ENCODE measurements at places on chromosomes 1 and 21.
A peak's percentile ranks its signal among the peaks of the same experiment; 100 is the strongest.

GRCh38 chr1:151832318-151832980 is 847 bp upstream of the RORC start:
- DNase-seq = no peak

- no peak for DNase-seq
Observed at GRCh38 chr1:163047951-163048659, 21.1 kb upstream of the RGS4 start.

- DNase-seq = no peak
Observed at GRCh38 chr1:222394224-222394623, 153.7 kb downstream of the HHIPL2 start.

DNA sequence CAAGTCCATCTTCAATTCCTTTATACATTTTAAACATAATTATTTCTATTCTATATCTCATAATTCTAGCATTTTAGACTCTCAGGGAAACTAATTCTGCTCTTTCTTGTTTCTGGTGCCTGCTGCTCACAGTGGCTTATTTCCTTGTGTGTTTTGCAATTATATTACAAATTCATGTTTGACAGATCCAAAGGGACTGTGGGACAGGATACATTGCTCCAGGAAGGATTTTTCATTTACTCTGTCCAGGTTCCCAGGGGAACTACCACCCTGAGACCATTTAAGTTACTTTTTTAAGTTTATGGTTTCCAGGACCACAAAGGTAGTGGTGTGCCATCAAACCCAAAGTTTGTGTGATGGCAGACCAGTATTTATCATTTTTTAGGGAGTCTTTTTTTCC is 6.6 kb downstream of the TTC39A start:
- no peak for DNase-seq

DNA sequence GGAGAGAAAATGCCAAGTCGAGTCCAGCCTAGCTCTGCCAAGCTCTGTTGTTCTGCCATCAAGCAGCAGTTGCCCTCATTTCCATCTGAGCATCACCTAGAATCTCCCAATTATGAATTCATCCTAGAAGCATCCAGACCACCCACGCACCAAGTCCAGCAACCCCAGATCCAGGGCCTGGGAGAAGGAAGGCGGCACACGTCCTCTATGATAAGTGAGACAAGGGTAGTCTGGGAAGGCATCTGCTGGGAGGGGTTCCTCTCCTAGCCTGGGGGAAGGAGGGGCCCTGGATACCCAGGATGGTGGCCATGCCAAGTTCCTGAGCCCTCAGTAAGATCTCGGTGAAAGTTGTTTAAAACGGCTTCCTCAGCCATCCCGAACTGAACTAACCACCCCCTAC is 70.7 kb downstream of the VWA5B1 start:
- no peak for DNase-seq

- DNase-seq = no peak
Observed at GRCh38 chr21:34815831-34816705, 147.3 kb downstream of the CLIC6 start.

GRCh38 chr1:20361805-20362381 is 71.2 kb downstream of the VWA5B1 start:
- peak; percentile 26 for DNase-seq

- no peak for DNase-seq
Observed at GRCh38 chr1:208071435-208072031, 160.6 kb upstream of the CD34 start.

GRCh38 chr1:237542525-237543418 is 347.9 kb downstream of the ZP4 start:
- DNase-seq = no peak

GRCh38 chr1:151681923-151682322 is 34.7 kb downstream of the CELF3 start:
- DNase-seq = no peak

GRCh38 chr1:151972542-151973248 is 21.0 kb downstream of the S100A10 start:
- peak; percentile 42 for DNase-seq

DNA sequence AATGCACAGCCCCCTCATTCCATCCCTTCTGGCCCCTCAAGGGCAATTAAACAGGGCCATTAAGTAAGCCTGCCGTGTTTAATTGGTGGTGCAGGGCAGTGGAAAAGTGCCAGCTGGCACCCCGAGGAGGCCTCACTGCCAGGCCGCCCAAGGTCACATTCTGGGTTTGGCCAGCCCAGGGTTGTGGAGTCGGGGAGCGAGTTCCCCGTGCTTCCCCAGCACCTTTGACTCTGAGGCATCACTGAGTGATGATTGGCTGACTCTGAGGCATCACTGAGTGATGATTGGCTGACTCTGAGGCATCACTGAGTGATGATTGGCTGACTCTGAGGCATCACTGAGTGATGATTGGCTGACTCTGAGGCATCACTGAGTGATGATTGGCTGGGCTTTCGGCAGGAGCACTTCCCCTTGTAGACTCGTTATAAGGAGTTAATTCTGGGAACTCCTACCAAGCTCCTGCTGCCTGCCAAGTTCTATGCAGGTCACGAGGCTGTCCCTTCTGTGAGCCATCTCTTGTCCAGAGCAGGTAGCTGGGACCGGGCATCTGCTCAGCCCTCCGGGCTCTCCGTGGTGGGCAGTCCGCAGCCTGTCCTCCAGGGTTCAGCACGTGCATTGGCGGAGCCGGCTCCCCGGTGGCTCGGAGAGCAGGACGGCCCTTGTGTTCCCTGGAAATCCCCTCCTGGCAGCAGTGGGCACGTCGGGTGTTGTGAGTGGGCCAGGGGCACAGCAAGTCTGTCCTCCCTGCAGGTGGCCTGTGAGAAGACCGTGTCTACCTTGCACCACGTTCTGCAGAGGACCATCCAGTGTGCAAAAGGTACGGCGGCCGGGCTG is 20.9 kb downstream of the CSTB start:
- DNase-seq = no peak

DNA sequence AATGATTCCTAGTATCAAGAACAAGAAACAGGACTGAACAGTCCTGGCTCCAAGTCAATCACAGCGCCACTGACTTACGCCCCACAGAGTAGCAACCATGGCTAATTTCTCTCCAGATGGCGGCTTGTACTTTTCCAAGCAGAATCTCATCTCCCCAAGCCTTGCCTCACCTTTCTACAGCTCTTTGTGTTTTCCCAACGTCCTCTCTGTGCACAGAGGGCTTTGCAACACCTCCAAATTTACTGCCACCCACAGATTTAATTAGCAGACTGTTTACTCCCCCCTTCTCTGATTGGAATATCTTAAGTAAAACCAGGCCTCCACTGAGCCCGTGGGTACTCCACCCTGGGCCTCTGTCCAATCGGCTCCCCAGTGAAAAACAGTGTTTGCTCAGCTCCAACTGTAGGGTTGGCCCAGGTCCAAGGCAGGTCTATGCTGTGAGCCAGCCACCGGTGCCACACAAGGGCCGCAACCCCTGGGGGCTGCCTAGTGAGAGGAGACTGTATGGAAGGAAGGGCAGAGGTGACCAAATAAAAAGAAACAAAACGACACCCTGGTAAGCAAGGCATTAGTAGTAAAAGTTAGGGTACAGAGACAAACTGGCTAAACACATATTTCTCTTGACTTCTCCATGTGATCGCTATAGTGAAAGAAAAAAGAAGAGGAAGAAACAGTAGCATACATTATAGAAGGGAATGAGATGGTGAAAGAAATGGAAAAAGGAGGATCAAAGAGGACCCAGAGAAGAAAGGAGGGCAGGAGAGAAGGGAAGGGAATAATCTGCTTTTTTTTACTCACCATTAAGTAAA is 128.4 kb upstream of the SOD1 start:
- no peak for DNase-seq

DNA sequence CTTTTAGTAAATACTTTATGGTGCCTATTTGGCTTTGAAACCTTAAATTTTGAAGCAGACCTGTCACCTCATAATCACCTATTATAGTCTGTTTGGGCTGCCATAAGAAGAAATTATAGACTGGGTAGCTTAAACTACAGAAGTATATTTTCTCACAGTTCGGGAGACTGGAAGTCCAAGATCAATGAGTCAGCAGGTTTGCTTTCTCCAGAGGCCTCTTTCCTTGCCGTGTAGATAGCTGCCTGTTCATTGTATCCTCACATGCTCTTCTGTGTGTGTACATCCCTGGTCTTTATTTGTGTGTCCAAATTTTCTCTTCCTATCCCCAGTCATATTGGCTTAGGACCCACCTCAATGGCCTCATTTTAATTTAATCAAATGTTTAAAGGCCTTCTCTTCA is 518.2 kb downstream of the ADGRL2 start:
- DNase-seq = no peak

- DNase-seq = no peak
Observed at GRCh38 chr1:106319612-106320011, 736.9 kb upstream of the PRMT6 start.

- DNase-seq = no peak
Observed at GRCh38 chr1:215344539-215344938, 222.6 kb upstream of the KCTD3 start.

GRCh38 chr1:56780826-56781225 is 38.4 kb downstream of the FYB2 start:
- DNase-seq = no peak

GRCh38 chr1:155967341-155968050 is 10.9 kb downstream of the ARHGEF2 start:
- DNase-seq = peak; percentile 50

Measured in activated CD8-positive, alpha-beta T cell treated with anti-CD3 and anti-CD28 coated beads, Interleukin-2, amount 10 ng/mL, durations not matched to agents 7 days and 5 days (primary cell).